ENCODE measurements at places on chromosomes 1 and 21. TPM values are rescaled to one million over a fixed set of nuclear protein-coding genes. Genes with fewer than 3 reads are reported as not detected.

DNA sequence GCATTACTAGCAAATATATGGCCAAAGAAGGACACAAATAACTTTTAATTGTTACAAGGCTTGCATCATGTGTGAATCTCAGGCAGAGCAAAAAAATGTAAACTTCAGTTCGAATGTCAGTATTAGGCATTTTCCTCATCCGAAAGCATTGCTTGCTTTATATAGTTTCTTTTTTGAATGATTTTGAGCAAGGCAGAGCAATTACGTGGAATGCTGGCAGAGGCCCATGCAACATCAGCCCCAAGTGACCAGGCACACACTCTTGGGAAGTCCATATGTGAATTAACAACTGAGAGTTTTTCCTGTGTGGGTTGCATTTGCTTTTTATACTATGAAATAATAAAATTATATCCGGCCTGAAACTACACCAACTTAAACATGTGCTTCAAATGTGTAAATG, 274.8 kb downstream of the PTPRC start:
- ATAC-seq: no peak

- ATAC-seq: peak; percentile 40
Measured at GRCh38 chr1:61282387-61282786, 200.0 kb downstream of the NFIA start.

The ZP4 gene
- total RNA-seq: not detected

- ATAC-seq: peak; percentile 91
Measured at GRCh38 chr1:8985915-8986813, 40.1 kb downstream of the SLC2A7 start.

The ARHGEF16 gene
- 0.54 TPM for total RNA-seq

GRCh38 chr1:208374391-208374941, 130.3 kb upstream of the PLXNA2 start:
- no peak for ATAC-seq

GRCh38 chr1:158119976-158120653, 60.6 kb upstream of the CD1D start:
- ATAC-seq: no peak

DNA sequence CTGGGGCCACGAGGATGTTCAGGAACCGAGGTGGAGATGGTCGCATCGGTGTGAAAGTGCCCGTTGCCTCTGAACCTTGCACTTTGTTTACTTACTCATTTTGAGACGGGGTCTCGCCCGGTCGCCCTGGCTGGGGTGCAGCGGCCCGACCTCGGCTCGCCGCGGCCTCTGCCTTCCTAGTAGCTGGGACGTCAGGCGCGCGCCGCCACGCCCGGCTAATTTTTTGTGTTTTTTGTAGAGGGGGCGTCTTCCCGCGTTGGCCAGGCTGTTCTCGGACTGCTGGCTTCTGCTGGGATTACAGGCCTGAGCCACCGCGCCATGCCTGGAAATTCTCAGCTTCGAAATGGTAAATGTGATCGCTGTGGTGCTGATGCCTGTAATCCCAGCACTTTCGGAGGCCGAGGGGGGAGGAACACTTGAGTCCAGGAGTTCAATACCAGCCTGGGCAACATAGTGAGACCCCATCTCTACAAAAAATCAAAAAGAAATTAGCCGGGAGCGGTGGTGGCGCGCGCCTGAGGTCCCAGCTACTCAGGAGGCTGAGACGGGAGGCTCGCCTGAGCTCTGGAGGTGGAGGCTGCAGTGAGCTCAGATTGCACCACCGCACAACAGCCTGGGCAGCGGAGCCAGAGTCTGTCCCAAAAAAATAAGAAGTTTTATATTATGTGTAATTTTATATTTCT, 684 bp upstream of the MRPL20 start:
- peak; percentile 8 for ATAC-seq
